MCF 10A (cell line): ENCODE measurements at places on chromosomes 16 and 17.

GRCh38 chr16:50299508-50300105, 33.3 kb downstream of the ADCY7 start:
- no peak for DNase-seq

DNA sequence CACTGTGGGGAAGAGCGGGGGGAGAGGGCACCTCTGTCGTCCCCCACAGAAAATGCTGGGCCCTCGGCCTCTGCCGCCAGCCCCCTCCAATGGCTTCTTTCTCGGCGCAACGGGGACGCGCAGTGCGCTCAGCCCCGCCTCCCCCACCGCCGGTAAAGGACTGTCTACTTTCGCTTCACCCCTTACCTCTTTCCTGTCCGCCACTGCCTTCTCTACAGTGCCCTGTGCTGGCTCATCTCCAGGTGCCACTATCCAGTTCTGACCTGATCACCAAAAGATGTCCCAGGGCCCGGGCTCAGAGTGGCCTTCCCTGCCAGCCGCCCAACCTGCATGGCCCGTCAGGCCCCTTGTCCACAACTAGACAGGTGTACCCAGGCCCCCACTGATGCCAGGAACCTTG, 7.3 kb downstream of the ENDOV start:
- DNase-seq, result no peak

DNA sequence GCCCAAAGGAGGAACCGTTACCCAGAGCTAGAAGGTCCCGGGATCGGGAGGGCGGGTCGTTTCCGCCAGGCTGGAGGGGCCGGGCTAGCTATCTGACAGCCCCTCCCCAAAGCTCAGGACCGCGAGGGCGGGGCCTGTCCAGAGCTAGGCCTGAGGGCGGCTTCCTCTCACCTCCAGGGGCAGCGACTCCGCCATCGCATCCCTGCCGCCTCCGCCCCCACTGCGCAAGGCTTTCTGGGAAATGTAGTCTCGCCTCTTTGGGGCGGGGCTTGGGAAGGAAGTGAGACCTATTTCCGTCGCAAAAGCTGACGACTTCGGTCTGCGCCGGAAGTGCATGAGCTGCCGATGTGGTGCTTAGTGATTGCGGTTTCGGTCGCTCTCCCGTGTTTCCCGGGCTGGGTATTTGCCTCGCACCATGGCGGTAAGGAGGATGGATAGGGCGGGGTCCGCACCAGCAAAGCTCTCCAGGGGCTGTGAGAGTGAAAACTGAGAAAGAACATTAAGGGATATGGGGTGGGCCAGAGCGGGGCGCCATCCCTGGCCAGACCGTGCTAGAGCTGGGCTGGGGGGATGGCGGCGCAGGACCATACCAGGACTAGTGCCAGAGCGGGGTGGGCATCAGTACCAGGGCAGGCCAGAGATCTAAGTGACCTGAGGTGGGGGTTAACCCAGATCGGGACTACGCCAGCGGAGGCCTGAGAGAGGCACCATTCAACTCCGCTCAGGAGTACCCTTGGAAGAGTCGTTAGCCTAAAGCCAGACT, at the start of gene TMEM208:
TMEM208 (plus strand) TSS at position 327 of the 763 bp plus-strand sequence; CDS start at position 416, 89 bp downstream.
- DNase-seq, result peak; percentile 99

- DNase-seq, result no peak
Measured at GRCh38 chr17:64591944-64592343, 70.2 kb downstream of the SMURF2 start.

DNA sequence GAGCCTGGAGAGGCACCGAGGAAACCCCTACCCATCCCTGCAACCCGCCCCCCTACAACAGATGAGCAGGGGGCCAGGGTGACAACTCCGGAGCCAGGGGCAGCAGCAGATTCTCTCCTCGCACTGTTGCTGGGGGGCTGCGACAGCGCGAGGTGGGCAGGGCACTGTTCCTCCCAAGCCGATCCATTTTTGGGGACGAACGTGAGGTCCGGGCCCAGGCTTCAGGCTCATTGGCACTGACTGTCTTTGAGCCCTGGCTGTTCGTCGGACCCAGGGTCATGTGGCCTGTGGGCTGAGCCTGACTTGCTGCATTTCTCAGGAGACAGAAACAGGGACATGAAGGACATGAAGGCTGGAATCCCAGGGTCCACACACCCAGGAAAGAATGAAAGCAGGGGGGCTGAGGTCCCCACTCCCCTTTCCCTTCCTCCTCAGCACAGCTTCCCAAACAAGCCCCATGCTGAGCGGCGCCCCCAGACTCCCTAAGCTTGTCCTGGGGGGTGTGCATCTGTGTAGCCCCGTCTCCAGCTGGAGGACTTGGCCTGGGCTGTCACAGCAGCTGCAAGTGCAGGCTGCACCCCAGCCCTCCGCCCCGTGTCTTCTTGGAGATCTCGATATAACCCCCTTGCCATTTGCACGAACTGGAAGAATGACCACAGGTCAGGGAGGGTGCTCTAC, 18.7 kb downstream of the CEP295NL start:
- DNase-seq, result no peak

GRCh38 chr16:80623376-80623775, 82.6 kb downstream of the DYNLRB2 start:
- no peak for DNase-seq

DNA sequence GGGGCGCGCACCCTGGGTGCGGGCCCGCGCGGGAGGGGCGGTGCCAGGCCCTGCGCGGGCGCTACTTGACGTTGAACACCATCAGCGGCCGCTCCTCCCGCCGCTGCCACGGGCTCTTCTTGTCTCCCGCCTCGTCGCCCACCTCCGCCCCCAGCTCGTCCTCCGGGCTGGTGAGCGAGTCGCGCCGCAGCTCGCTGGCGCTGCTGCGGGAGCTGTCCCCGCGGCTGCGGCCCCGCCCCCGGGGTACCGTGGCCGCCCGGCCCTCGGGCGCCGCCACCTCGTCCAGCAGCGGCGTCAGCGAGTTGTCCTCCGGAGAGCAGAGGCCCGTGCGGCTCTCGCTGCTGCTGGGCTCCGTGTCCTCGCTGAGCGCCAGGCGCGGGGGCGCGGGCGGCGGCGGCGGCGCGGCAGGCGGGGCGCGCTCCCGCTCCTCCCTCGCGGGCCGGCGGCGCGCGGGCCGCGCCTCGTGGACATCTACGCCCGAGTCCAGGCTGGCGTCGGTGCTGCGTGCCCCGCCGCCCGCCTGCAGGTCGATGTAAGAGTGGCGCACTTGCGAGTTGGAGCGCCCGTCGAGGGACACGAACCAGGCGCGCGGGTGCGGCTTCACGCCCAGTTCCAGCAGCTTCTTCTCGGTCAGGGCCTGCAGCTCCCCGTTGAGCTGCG, 8.7 kb downstream of the GRN start:
- DNase-seq, result no peak

DNA sequence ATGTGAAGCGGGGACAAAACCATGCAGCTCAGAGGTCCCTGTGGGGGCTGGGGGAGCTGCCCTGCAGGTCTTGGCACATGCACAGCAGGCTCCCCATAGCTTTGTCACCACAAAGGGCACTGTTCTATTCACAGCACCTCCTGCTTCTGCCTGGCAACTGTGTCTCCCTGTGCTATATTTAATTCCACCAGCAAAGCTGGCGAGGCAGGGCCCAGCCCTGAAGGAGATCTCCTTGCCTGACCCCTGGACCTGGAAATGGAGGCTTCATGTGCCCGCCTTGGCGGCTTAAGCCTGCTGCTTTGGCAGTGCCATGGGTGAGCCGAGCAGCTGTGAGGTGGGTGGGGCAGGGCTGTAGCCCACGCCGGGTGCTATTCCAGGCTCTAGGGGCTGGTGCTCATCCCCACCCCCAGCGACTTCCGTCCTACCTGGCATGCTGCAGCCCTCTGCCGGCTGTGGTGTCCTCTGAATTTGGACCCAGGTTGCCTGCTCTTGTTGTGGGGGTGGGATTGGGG, 6.8 kb downstream of the LDHD start:
- DNase-seq, result peak; percentile 29

DNA sequence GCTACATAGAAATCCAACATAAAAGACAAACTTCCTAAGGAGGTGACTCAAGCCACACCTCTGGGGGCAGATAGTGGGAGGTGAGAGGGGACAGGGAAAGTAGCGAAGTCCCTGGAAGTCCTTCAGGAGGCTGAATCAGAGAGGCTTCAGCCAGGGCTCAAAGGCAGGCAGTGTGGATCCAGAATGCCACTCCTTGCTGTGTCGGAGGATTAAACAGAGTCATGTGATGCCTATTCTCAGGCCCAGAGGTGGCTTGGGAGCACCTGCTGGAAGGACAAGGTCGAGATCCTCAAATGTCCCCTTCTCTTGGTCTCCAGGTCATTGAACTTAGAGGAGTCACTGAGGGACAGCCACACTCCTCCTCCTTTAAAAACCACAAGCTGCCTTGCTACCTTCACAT, 391.1 kb downstream of the SOX9 start:
- no peak for DNase-seq
